ENCODE measurements at places on chromosomes 6 and 20. TPM values are rescaled to one million over a fixed set of nuclear protein-coding genes. Genes with fewer than 3 reads are reported as not detected.

The SGK1 gene
- 91.6 TPM for total RNA-seq

The MATN4 gene
- total RNA-seq: not detected

- H3K27ac ChIP-seq: no peak overlapping the region
- H3K4me1 ChIP-seq: peaks cover 14% of the 10 kb centered on the region
- DNase-seq: no peak
- no peak overlapping the region for H3K4me3 ChIP-seq
- H3K27me3 ChIP-seq: no peaks in the 10 kb centered on the region
Observed at GRCh38 chr6:18025596-18025995, 38.2 kb upstream of the KIF13A start.

- H3K36me3 ChIP-seq: no peaks in the 10 kb centered on the region
- no peaks in the 10 kb centered on the region for H3K27me3 ChIP-seq
- DNase-seq: no peak
- peaks cover 19% of the 10 kb centered on the region for H3K4me1 ChIP-seq
- H3K4me3 ChIP-seq: no peak overlapping the region
Observed at GRCh38 chr6:71349976-71350615, 61.5 kb downstream of the OGFRL1 start.

- peak overlapping the region; percentile 79 for H3K27ac ChIP-seq
- H3K4me1 ChIP-seq: peaks cover 14% of the 10 kb centered on the region
- peak overlapping the region; percentile 79 for H3K4me3 ChIP-seq
- DNase-seq: no peak
- no peaks in the 10 kb centered on the region for H3K27me3 ChIP-seq
Observed at GRCh38 chr6:156685823-156686222, 91.4 kb upstream of the ARID1B start.
